ENCODE measurements at places on chromosomes 6 and 20.

DNA sequence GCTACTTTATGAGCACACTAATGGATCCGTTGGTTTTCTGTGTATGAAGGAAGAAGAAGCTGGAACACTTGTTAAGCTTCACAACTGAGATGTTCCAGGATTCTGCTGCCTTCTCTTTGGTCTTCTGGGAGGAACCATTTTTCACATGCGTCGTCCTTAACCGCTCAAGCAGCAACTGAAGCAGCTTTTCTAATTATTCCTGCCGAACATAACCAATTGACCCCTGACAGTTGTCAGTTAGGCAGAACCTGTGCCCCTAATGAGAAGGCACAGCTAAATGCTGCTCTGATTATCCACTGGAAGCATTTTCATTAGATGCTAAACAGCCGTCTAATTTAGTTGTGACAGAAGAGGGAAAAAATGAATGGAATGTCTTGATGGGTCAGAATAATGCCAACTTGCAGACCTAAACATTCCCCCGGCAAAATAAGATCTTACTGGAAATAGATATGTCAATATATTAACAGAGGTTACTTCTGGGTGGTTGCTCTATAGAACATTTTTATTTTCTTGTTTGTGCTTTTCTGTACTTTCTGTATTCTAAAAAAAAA lies 85.0 kb upstream of the SMLR1 start:
- no peak for DNase-seq

DNA sequence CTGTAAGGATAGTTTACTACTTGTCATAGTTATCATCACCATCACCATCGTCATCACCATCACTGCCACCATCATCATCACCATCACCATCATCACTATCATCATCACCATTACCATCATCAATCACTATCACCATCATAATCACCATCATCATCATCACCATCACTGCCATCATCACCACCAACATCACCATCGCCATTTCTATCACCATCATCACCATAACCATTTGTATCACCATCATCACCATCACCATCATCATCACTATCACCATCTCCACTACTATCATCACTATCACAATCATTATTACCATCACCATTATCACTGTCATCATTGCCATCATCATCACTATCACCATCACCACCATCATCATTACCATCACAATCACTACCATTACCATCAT lies 655.5 kb upstream of the DEFB115 start:
- DNase-seq: no peak

GRCh38 chr6:66226109-66226508 lies 519.1 kb upstream of the EYS start:
- no peak for DNase-seq

GRCh38 chr20:44018259-44018941 lies 103.7 kb downstream of the TOX2 start:
- no peak for DNase-seq

GRCh38 chr6:157104803-157105202 lies 218.5 kb downstream of the TMEM242 start:
- DNase-seq: no peak

- DNase-seq: no peak
Measured at GRCh38 chr6:43779852-43780236, 9.8 kb downstream of the VEGFA start.

- DNase-seq: no peak
Measured at GRCh38 chr6:161482517-161482858, 208.6 kb upstream of the AGPAT4 start.

DNA sequence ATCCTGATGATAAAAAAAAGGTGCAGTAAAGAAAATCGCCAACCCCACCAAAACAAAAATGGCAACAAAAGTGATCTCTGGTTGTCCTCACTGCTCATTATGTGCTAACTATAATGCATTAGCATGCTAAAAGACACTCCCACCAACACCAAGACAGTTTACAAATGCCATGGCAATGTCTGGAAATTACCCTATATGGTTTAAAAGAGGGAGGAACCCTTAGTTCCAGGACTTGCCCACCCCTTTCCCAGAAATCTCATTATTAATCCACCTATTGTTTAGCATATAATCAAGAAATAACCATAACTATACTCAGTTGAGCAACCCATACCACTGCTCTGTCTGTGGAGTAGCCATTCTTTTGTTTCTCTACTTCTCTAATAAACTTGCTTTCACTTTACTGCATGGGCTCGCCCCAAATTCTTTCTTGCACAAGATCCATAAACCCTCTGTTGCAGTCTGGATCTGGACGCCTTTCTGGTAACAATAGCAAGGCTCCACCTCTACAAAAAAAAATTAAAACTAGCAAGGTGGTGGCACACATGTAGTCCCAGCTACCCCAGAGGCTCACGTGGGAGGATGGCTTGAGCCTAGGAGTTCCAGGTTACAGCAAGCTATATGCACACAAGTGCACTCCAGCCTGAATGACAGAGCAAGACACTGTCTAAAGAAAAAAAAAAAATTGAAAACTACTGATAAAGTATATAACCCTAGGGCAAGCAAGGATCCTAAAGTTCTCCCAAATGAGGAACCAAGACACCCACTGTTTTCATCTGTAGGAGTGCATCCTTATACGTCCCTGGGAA lies 278.8 kb upstream of the JARID2 start:
- DNase-seq: no peak

DNA sequence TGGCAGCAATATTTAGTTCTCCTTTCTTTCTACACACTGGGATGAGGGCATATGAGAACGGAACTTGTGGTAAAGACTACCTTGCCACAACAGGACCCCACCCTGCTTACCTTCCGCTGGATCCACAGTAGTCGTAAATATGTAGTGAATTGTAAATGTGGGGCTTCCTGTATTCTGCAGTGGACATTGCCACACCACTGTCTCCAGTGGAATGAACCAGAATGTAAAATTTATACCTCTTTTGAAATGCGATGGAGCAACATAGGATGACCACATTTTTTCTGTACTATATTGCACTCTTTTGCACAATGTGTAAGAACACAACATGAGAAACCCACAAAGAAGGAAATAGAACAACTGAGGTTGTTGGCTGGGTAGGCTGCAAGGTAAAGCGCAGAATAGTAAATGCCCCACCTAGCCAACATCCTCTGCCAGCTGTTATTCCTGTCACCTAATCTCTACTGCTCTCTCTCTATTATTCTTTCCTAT lies 16.1 kb upstream of the RIPOR2 start:
- peak; percentile 85 for DNase-seq

DNA sequence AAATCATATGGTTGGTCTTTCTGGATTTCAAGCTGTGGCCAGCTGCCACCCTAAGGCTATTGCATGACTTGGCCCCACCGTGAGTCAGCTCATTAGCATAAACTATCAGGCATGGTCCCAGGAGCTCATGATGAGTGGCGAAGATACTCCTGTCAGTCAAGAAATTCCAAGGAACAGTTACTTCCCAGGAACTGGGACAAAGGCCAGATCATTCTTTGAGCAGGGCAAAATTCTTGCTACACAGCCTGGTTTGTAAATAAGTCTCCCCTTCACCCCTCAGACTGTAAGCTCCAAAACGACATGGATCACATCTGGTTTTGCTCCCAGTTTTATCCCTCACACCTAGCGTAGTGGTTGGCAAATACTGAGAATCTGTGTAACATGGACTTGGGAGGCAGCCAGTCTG lies 33.0 kb upstream of the KIAA1586 start:
- DNase-seq: no peak

GRCh38 chr6:26021350-26022131 lies 58.9 kb downstream of the TRIM38 start:
- peak; percentile 91 for DNase-seq
